NCI-H524 (cell line): ENCODE measurements at places on chromosomes 2 and 18.

GRCh38 chr2:171044416-171044815 is 115.4 kb downstream of the GORASP2 start:
- DNase-seq, result no peak

DNA sequence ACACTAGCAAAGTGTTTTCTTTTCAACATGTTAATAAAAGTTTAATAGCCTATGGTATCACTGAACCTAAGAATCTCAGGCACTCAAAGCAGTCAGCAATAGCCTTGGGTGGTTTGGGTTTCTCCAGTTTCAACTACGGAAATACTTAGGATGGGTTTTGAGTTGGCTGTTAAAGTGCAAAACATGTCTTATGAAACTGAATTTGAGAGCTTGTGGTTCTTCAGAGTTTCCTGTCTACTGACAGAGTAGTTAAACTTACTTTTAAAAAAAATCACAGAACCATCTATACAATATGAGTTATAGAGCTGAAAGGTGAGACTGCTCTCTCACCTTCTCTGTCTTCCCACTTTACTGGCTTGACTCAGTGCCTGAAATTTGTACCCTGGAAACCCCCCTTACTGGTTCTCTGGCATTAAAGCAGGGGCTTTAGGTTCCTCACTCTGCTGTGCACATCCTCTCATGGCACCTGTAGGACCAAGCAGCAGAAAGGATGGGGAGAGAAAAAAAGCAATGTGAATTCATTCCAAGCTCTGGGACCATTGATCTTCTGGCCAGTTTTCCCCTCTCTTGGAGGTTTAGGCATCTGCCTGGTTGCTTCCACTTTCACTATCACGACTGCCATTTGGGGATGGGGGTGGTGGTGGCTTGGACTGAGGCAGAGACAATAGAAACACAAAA is 18.1 kb downstream of the CCDC141 start:
- no peak for DNase-seq

- DNase-seq, result no peak
These were observed 322.1 kb downstream of the GALR1 start for GRCh38 chr18:77571743-77572142.

- DNase-seq, result no peak
These were observed 79.3 kb upstream of the IGFBP5 start for GRCh38 chr2:216774620-216775019.

DNA sequence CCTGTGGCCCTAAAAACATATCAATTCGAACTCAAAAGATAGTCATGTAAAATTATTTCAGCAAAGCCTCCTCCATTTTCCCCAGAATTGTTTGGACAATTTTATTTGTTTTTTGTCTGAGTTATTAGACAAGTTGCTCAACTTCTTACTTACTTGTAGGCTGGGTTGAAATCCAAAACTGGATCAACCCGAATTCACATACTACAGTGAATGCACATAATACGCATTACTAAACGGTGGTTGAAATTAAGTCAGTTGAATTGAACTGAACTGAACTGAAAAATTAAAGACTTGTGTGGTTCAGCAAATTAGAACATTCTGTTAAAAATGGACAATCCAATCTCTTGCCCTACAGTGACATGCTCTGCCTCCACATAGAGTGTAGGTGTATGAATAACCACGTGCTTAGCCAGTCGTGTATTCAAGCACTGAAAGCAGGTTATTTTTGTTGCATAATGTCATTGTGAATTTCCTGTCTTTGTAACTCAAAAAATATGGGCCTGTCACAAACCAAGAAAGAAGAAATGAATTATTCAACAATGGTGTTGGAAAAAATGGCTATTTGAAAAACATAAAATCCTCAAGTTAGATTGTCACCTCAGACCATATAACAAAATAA is 441.0 kb downstream of the TXNL1 start:
- DNase-seq, result no peak

DNA sequence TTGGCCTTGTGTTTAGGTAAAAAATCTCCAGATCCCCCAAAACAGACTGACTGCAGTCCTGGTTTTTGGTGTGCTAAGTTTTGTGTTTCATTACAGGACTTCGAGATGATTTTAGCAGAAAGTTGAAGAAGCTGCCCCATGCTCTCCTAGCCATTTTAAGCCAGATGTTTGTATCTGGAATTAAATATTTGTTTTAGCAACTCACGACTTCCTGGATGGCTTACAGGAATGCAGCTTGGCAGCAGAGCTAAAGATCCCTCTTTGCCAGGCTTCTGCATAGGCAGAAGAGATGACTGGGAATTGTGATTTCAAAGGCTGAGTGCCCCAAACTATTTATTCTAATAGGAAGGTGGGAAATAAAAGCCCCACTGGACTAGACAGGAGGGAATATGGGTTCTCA is 31.1 kb downstream of the ONECUT2 start:
- DNase-seq, result no peak

DNA sequence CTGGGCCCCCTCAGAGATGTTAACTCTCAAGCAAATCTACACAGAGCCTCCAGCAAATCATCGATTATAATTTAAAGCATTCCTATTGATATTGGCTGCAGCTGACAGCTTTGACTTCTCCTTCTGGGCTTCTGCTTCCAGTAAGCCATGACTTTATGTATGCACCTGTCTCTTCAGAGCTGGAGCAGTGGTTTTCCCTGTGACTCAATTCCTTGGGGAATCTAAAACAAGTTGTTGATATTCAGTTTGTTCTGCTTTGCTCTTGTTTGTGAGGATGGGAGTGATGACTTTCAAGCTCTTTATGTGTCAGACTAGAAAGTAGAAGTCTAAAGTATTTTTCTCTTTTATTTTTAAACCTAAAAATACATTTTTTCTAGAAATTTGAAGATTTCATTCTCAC is 45.1 kb upstream of the TNP1 start:
- DNase-seq, result no peak

GRCh38 chr2:31384351-31384750 is 30.2 kb downstream of the XDH start:
- no peak for DNase-seq

GRCh38 chr2:29068513-29068912 is 5.8 kb downstream of the PCARE start:
- no peak for DNase-seq

GRCh38 chr2:104812286-104812685 is 41.6 kb upstream of the POU3F3 start:
- DNase-seq, result no peak

- no peak for DNase-seq
These were observed 17.0 kb downstream of the RNU4ATAC start for GRCh38 chr2:121547646-121548045.

DNA sequence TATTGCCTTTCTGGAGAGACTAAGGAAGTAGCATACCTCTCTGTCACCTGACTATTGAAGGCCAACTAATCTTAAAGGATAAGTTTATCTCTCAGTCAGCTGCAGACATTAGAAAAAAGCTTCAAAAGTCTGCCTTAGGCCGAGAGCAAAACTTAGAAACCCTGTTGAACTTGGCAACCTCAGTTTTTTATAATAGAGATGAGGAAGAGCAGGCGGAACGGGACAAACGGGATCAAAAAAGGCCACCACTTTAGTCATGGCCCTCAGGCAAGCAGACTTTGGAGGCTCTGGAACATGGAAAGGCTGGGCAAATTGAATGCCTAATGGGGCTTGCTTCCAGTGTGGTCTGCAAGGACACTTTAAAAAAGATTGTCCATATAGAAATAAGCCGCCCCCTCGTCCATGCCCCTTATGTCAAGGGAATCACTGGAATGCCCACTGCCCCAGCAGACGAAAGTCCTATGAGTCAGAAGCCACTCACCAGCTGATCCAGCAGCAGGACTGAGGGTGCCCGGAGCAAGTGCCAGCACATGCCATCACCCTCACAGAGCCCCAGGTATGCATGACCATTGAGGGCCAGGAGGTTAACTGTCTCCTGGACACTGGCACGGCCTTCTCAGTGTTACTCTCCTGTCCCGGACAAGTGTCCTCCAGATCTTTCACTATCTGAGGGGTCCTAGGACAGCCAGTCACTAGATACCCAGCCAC is 61.5 kb upstream of the FAM98A start:
- DNase-seq, result no peak

DNA sequence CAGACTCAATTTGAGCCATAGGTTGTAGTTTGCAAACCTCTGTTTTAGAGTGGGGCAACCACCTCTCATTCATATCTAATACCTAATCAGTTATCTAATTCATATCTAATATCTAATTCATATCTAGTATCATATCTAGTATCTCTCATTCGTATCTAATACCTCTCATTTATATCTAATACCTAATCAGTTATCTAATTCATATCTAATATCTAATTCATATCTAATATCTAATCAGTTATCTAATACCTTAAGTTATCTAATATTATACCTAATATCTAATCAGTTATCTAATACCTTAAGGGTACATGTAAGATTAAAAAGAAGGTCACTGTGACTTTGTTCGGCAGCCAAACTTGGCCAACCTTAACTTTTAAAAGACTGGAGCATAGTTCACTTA is 403.4 kb upstream of the MMADHC start:
- no peak for DNase-seq

DNA sequence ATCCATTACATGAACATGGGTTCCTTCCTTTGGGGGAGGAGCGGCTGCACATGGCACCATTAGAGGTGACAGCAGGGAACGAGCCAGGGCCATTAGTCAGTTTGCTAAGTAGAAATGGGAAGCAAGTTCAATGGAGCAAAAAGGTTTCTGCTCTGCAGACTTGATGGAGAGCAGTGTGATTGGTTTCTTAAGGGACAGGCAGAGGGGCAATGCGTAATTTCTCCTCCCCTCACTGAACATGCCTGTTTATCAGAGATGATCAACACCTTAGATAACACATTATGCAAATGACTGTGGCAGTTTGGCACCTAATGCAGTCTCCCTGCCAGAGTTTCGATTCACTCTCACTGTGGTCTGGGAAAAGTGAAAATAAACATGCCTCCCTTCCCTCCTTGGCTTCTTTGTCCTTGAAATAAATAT is 414.5 kb downstream of the STK39 start:
- peak; percentile 65 for DNase-seq

DNA sequence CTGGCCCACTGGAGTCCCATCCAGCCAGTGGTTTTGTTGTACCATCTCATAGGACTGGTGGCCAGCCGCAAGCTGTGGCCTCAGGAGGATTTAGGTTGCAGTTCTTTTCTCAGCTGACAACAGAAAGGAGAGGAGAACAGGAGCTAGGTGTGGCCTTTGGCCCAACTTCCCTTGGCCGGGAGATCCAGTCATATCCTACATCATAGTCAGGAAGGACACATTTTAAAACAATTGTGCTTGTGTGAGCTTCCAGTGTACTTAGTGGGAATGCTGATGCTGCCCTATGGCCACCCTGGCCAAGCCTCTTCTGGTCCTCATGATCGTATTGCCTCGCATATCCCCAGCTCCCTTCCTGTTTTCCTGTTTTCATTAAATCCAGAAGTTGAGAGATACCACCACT is 98.1 kb downstream of the WDSUB1 start:
- no peak for DNase-seq

GRCh38 chr2:232634206-232635150 is 1.1 kb downstream of the EFHD1 start:
- DNase-seq, result no peak

DNA sequence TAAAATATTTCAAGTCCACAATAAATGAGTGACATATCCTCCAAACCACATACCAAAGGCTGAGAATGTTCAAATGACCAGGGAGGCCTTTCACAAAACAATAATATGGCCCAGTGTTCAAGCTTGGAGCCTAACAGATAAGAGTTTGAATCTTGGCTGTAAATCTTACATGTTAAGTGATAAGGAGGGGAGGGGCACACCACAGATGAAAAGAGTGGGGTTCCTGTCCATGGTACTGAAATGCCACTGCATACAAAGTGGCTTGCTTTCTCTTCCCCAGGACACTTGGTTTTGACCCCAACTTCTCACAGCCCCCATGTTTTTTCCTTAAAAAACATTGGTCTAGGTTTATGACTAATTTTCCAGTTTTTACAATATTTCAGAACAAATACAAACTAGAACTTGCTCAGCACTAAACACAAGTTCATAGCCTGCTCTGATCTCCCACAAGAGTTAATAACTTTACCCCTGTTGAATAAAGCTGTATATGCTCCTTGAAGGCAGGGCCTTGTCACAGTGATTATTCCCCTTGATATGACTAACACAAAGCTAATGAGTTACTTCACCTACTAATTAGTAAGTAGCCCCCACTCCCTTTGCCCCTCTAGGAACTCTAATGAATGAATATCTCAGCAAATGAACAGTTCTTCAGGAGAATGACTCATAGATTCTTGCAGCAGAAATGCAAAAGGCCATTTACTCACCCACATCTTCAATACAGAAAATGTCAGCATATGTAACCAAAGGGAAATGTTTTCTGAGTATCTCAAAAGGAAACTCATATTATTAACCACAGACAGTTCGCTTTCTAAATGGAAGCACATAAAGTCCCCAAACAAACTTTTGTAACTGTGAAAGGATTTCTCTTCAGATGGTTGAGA is 142.2 kb downstream of the SATB2 start:
- DNase-seq, result no peak

GRCh38 chr2:95071856-95072255 is 46.3 kb downstream of the MAL start:
- DNase-seq, result no peak
